ENCODE measurements at places on chromosomes 11 and 22.

GRCh38 chr11:67322049-67322448 lies 18.7 kb downstream of the SSH3 start:
- no peak for DNase-seq

GRCh38 chr11:90639461-90639993 lies 416.7 kb upstream of the CHORDC1 start:
- DNase-seq, result no peak

GRCh38 chr11:20623252-20623651 lies 23.8 kb downstream of the SLC6A5 start:
- no peak for DNase-seq

GRCh38 chr11:78961937-78962701 lies 387.5 kb upstream of the NARS2 start:
- no peak for DNase-seq

GRCh38 chr11:91686281-91686680 lies 538.3 kb upstream of the FAT3 start:
- no peak for DNase-seq

DNA sequence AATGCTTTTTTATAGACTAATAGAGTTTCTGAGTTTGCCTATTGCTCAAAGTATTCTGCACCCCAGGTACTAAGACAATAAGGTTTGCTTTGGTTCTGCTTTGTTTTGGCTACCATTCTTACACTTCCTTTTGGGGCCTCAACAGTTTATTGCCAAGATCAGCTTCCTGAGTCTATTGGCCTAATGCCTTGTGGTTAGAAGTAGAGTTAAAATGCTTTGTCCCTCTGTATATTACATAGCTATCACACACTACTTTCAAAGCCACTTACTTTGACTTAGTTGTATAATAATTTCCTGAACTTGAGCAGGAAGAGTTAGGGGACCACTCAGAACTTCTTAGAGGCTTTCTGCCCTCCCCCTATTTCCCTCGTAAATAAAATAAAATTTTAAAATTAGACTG lies 96.5 kb downstream of the DLG2 start:
- DNase-seq, result no peak

GRCh38 chr11:80096736-80097135 lies 655.9 kb upstream of the TENM4 start:
- no peak for DNase-seq

DNA sequence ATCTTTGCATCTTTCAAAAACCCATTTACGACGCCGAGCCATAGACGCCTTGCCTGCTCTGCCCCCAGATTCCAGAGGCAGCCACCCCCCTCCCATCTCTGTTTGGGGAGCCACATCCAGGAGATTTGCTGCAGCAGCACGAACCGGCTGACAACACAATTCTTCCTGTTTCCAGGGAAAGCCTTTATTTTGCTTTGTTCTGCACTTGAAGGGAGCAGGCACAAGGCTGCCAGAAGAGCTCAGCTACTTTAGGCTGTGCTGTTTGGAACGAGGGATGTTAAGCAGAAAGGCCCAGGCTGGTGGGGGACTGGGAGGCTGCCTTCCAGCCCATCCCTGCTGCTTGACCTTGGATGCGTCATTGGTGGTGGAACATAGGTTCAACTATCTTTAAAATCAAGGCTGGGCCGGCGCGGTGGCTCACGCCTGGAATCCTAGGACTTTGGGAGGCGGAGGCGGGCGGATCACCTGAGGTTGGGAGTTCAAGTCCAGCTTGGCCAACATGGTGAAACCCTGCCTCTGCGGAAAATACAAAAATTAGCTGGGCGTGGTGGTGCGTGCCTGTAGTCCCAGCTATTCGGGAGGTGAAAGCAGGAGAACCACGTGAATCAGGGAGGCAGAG lies 243.9 kb downstream of the MIAT start:
- no peak for DNase-seq

GRCh38 chr11:16321148-16321547 lies 35.2 kb downstream of the SOX6 start:
- no peak for DNase-seq

DNA sequence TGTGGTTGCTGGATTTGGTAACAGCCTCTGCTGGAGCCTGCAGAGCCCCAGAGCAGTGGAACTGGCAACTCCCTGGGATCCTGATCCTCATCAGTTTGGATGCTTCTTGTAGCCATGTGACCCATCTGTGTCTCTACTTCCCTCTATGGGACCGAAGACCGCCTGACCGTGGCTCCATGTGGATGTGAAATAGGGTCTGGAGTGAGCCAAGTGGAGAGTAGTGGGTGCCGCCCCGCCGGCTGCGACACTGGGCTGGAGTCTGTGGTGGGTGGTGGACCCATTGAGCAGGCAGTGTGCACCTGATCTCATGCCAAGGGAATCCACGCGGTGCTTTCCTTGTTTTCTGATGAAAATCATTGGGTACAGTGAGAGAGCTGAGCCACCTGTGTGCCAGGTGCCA lies 543.2 kb upstream of the B3GAT1 start:
- DNase-seq, result no peak

DNA sequence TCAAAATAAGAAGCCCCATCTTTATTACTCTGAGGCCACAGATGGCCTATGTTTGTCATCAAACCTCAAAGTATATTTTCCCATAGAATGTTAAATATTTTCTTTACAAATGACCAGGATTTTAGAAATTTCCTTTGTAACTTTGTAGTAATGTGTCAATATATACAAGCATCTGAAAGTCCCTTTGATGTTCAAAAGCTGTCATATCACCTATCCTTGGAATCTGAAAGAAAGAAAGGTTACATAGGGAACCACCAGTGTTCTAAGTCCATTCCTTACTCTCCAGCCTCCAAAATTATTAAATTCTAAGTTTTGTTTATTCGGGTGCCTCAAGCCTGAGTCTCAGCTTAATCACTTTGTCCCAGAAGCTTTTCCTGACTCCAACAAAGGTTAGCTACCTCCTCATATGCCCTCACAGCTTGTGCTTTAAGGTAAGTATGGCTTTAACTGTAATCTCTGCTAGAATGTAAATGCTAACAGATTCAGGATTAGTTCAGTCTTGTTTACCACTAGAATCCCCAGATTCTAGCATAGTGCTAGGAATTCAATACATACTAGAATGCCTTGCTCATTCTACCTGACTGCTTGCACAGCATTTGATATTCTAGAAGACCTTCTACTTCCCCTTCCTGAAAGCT lies 32.3 kb downstream of the CCDC34 start:
- no peak for DNase-seq

- DNase-seq, result no peak
These were observed at the start of gene OSBP2 for GRCh38 chr22:30694640-30695350. TSS of gene OSBP2 (plus strand) at chr22:30694874. CDS start at chr22:30694910, 36 bp downstream.

- no peak for DNase-seq
These were observed 824 bp upstream of the CBX6 start for GRCh38 chr22:38872831-38873248.

DNA sequence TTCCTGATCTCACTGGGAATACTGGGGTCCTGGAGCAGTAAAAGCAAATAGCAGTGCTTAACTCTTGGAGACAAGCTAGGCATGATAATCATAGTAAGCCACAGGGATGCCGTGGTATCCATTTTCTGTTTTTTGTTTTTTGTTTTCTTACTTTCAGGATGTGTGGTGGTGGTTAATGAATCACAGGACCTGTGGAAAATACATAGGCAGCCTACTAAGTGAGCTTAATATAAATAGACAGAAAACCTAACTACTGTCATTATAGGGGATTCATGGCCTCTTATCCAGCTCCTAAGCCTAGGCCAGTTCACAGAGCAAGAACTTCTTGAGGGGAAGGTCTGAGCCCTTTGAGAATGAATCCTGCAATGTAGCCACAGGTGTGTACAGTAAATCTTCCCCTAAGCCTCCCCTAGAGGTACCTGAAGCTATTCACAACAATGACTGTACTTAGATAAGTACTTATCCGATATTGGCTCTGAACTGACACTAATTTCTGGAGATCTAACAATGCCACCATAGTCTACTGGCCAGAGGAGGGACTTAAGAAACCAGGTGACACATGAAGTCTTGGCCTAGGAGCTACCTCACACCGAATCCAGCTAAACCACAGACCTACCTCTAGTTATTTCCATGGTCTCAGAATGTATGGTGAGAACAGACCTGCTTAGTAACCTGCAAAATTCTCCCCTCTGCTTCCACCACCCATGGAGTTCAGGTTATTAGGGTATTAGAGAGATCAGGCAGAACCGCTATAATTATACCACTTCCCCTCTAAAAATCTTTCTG lies 83.6 kb downstream of the ENTHD1 start:
- DNase-seq, result no peak

- DNase-seq, result no peak
These were observed 93.5 kb downstream of the COMMD9 start for GRCh38 chr11:36195496-36196354.

DNA sequence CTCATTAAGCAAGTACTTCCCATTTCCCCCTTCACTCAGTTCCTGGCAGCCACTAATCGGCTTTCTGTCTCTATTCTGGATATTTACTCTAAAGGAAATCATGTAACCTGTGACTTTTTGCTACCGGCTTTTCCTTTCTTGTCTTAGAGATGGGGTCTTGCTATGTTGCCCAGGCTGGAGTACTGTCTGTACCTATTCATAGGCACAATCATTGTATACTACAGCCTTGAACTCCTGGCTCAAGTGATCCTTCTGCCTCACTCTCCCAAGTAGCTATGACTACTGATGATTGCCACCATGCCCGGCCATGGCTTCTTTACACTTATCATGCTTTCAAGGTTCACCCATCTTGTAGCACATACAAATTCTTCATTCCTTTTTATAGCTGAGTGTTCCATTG lies 12.4 kb downstream of the SLC25A17 start:
- DNase-seq, result no peak
